Activated T-helper 1 cell treated with anti-CD3 and anti-CD28 coated beads, Interleukin-2, amount 50 U/mL, for 16 hours (primary cell): ENCODE measurements at places on chromosomes 2 and 18.

DNA sequence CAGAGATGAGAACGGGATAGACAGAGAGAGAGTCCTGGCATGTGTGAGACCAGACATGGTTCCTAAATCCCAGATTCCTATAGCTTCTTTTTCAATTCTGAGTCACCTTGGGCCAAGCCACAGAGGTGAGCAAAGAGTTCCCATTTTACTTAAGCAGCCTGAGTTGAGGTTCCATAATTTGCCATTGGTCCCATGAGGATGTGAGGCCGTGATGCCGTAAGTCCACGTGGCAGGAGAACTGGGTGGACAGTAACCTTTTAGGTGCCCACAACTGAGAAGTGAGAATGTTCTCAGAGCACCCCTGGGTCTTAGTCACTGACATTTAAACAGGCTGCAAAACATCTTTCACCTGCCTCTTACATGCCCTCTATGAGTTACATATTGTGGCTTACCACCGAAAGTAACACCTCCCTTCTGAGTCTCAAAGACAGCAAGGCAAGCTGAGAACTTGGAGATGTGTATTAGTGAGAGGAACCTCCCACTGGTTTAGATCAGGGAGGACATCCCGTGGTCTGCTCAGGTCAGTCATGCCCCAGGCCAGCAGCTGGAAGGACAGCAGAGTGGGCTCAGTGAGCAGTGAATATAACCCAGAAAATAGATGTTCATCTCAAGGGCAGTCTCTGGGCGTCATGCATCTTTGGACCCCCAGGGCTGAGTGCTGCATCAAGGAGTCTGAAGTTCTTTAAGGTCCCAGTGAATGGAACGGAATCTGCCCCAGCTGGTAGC, 127.9 kb upstream of the LGALSL start:
- DNase-seq, result peak; percentile 26

DNA sequence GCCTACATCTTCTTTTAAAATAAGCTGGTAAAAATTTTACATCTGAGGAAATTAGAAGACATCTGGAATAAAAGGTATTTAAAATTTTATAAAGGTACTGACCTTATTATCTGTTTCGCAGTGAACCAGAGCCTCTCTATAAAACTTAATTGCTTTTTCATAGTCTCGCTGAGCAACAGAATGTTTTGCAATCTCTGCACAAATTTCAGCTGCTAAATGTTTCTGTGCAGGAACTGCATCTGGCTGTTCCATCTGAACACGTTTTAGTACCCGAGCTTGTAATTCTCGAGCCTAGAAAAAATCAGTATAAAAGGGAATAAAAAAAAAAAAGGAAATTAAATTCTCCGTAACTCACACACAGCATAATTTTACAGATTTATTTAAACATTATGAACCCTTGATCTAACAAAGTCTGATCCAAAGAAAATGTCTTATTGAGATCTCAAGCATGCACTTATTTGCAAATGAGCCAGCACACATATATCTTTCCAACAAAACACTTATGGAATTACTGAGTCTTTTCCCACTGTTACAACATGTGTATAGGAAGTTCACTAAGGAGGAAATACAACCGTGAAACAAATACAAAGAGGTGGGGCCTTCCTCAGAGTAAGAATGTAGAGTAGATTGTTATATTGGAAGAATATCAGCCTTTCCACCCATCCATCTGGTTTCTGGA, 51.8 kb downstream of the TTC21B start:
- DNase-seq, result no peak

GRCh38 chr2:232438951-232439757, 16.8 kb upstream of the ALPI start:
- DNase-seq, result no peak

DNA sequence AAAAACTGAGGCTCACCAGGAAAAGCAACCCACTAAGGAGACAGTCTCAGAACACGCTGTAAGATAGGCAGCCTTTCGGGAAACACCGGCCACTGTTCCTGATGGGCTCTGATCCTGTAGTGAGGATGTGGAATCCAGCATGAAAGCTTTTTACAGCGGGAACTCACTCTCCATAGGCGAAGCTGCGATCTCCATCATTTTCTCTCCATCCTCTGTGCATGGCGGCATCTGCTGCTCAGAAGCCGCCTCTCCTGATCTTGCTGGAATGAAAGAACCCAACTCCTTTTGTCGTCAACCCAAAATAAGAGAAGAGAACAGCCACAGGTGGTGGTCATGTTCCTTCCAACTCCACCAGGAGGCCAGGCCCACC, 49.9 kb downstream of the TMEM18 start:
- no peak for DNase-seq

DNA sequence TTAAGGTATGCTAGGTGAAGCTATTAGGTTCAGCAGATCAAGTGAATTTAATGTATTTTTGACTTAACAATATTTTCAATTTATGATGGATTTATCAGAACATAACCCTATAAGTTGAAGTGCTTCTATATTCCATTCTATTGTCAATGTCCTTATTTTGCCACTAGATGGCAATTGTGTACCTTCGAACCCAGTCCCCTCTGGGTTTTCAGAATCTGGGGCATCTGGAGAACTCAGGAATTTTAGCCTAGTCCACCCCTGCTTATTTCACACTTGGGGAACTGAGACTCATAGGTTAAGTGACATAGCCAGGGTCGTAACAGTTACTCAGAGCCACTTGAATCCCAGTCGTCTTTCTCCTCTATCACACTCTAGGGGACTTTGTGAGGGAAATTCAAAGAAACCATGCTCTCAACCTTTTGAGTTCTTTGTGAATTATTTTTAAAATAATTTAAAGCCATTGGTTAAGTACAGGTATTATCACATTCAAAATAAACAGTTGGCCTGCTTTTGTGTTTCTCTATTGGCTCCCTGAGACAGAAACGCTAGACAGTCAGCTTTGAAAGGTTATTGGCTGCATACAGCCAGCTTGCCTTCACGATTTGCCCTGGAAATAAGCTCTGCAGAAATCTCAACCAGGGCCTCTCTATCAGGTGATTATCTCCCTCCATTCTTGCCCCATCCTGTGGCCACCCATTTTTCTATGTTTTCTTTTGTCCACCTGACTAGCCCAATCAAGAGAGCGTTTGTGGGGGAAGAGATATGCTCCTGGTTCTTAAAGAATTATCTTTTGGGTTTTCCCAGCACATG, 145.0 kb downstream of the TTC27 start:
- no peak for DNase-seq

GRCh38 chr18:74644713-74645112, 47.0 kb downstream of the ZNF407 start:
- no peak for DNase-seq

DNA sequence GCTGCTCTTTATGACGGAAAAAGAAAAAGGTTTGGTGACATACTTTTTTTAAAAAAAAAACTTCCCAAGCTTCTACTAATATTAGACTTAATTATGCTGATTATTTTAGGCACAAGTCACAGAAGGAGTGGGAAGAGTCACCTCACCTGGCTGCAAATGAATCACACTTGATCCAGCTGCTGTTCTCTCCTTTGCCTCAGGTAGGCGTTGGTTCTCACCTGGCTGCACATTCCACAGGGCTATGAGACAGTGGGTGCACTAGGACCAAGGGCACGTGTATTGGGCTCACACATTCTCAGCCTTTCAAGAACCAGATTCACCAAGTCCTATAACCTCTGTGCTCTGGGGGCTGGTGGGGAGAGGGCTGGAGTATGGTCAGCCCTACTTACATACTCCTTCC, 93.3 kb downstream of the TGFA start:
- no peak for DNase-seq

GRCh38 chr2:232028631-232029030, 67.1 kb downstream of the DIS3L2 start:
- no peak for DNase-seq

GRCh38 chr2:76298041-76298440, 587.3 kb upstream of the GCFC2 start:
- no peak for DNase-seq

GRCh38 chr2:132929786-132930185, 259.8 kb upstream of the LYPD1 start:
- no peak for DNase-seq

- no peak for DNase-seq
Observed at GRCh38 chr18:5198311-5198710, 1.3 kb upstream of the AKAIN1 start.

GRCh38 chr2:3703236-3703756, at the start of gene DCDC2C:
DCDC2C (plus strand) TSS chr2:3703575; CDS start chr2:3703752, 177 bp downstream.
- DNase-seq, result no peak

- no peak for DNase-seq
Observed at GRCh38 chr2:196963043-196963442, 36.5 kb upstream of the PGAP1 start.

DNA sequence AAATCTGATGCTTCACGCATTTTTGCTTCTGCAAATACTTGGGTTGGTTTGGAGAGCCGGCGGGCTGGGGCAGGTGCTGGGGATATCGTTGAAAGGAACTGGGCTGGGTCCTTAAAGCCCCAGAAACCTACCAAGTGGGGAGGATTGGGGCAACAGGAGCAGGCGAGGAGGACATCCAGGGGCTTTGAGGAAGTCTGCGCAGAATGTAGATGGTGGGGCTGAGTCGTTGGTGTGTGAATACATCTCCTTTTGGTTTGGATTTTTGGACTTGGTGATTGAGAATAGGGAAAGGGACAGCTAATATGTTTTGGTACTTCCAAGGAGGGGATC, 1.1 kb downstream of the DCC start:
- DNase-seq, result no peak

DNA sequence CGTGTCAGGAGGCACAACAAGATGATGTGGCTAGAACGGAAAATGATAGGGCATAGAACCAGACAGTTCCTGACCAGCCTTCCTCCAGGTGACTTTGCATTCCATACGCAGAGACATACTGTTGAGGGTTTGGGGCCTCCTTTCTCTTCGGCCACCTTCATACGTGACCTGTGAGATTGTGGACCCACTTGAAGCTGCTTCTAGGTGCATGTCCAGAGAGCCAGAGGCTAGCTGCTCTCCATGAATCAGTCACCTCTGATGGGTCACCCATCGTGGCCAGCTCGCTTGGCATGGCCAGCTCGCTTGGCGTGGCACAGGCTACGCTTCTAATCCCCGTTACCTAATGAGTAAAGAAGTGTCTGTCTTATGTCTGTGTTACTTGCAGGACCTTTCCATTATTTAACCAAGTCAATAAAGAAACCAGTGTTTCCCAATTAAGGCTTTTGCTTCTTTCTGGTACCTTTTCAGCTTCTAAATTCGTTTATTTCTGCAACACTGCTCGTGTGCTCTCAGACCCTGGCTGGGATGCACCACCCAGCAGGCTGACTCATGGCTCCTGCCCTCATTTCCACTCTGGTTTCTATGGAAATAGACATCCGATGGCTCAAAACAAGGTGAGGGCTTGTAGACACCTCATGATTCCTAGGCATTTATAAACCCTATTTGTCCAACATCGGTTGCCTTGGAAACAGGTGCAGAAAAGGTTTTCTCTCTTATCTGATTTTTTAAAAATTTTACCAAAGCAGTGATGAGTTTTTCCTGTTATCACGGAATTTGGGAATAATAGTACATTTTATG, 86.7 kb upstream of the B3GNT7 start:
- DNase-seq, result no peak
